ENCODE measurements at places on chromosomes 16 and 17. TPM values are rescaled to one million over a fixed set of nuclear protein-coding genes. Genes with fewer than 3 reads are reported as not detected.

CLEC10A gene
- not detected for total RNA-seq

MAFG gene
- 23.2 TPM for total RNA-seq

TNP2 gene
- not detected for total RNA-seq

CES1 gene
- 0.82 TPM for total RNA-seq

TLCD3A gene
- total RNA-seq: 17.8 TPM

ZNF200 gene
- total RNA-seq: 6.1 TPM

NPW gene
- total RNA-seq: 1.6 TPM
